ENCODE measurements at places on chromosomes 6 and 20.

DNA sequence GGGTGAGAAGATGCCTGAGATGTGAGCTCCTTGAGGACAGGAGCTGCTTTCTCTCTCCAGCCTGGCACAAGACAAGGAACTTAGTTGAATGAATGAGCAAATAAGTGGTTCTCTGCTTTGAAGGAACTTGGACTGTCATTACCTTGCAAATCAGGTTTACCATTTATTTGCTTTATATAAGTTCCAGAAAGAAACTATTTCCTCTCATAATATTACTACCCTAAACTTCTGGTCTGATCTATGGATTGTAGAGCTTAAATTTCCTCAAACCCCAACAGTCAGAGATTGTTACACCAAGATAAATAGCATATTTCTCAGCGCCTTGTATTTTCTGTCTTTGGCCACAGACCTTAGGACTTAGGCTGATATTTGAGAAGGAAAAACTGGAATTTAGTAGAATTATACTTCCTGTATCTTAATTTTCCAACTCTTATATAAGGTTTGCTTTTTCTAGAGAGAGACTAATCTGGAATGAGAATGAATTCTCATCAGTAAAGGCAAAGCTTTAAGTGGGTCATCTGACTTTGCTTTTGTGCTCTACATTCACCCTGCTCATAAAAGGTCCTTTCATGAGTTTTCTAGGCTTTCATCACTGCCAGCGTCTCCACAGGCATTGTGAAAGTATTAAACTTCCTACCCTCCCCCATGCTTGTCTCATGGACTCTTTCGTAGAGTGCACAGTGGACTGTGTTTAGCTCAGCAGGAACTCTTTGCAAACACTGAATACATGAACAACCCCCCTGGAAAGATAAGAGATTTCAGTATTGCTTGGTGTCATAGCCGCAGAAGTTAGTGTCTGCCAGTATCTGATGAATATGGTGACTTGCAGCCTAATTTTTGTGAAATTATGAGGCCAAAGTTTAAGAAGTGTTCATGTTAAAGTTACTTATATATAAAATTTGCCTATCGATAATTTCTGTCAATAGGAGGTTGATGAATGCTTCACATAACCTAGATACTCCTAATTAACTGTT is 74.0 kb downstream of the PTPRA start:
- no peak for DNase-seq

- no peak for DNase-seq
Observed at GRCh38 chr6:157721426-157721825, 101.6 kb upstream of the SNX9 start.

- DNase-seq: no peak
Observed at GRCh38 chr20:34461779-34462087, 54.5 kb upstream of the DYNLRB1 start.

DNA sequence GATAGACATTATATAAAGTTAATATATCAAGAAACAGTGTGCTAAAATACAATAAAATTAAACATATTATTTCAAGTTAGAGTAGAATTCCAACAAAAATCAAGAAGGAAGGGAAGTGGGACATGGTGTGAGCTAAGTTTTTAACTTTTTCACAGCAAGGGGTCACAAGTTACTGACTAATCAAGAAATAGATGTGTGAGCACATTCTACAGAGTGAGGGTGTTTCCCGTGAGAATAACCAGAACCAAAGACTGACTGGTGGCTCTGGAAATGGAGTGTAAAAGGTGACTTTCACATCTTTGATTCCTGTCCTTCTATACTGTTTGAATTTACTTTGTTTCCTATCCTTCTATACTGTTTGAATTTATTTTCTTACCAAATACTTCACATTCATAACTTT is 206.6 kb downstream of the TASP1 start:
- DNase-seq: no peak

DNA sequence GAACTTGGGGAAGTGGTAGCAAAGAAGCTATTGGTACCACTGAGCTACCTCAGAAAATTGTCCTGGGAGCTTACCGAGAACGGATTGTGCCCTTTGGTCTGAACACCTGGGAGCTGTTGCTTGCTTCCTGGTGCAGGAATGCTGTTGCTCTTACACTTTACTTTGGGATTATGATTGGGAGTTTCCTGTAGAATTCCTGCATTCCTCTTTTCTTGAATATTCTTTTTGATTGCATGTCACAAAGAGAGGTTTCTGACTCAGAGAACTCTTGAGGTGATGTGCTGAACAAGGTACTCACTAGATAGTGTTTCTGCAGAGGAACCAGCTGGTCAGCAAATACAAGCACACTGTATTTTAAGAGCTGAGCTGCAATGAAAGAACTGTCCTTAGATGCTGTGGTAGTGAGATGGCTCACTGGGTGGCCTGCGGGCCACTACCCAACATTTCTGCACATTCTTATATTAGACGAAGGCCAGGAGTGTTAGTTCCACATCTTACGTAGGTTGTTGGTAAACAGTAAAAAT is 35.0 kb downstream of the LRRC1 start:
- DNase-seq: no peak

- no peak for DNase-seq
Observed at GRCh38 chr20:31522731-31523130, 8.5 kb downstream of the HM13 start.

- no peak for DNase-seq
Observed at GRCh38 chr6:63904650-63905248, 269.1 kb downstream of the PHF3 start.

- DNase-seq: no peak
Observed at GRCh38 chr20:62355516-62355877, 11.6 kb downstream of the LAMA5 start.

- DNase-seq: no peak
Observed at GRCh38 chr20:1895674-1896483, 672 bp downstream of the SIRPA start.

DNA sequence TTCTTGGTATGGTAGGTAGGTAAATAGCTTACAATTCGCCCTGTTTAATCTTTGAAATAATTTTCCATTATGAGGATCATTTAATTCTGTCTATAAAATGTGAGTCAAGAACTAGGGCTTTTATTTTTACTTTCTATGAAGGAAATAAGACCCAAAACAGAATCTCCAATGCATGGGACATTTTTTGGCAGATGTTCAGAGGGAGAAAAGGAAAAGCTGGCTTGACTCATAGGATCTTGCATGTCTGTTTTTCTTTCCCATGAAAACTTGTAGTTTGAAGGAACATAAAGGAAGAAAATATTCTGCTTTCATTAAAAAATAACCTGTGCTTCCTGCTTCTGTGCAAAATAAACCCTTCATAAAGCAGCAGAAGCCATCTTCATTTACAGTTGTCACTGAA is 143.1 kb upstream of the INSM1 start:
- no peak for DNase-seq

DNA sequence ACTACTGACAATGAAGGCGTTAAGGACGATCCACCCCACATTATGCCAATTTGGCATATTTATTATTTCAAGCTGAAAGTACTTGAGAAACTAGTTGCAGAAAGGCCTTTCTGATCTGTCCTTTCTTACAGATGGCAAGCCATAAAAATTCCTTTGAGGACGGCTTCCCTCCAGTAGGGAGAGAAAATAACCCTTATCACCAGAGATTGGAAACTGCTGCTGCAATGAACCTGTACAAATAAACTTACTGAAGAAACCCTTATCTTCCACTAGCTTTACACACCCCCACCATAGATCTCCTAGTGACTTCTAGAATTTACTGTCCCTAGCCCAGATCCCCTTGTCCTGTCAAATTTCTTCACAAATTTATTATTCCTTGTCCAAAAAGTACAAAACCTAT is 105.2 kb downstream of the MAP7 start:
- DNase-seq: no peak

DNA sequence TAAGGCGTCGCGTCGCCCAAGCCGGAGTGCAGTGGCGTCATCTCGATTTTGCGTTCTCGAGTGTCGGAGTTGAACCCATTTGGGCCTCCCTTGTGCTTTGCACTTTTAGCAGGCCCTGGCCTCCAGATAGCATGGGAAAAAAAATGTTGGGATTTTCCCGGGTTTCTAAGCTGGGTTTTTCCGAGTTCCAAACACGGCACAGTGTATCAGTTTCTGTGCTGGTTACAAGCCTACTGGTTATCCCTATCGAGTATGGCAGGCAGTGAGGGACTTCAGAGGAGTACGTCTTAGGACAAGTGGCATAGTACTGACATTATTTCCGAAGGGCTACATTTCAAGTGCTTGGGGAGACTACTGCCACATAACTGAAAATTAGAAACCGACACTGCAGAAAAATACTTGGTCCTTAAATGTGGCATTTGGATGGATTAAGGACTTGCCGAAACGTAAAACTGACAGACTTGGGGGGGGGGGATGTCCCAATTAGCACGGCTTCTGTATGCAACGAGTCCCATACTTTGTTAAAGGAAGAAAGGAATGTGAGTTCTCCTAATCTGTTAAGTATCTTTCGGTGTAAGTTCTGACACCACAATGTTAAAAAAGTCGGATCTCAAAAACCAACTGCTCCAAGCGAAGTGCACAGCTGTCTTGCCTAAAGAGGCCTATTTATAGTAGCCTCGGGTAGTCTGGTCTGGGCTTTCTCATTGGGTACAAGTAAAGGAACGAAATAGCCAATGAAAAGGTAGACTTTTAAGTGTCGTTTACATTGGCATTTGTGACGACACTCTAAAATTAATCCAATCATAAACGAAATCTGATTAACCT is 70.2 kb downstream of the HFE start:
- DNase-seq: peak; percentile 89

DNA sequence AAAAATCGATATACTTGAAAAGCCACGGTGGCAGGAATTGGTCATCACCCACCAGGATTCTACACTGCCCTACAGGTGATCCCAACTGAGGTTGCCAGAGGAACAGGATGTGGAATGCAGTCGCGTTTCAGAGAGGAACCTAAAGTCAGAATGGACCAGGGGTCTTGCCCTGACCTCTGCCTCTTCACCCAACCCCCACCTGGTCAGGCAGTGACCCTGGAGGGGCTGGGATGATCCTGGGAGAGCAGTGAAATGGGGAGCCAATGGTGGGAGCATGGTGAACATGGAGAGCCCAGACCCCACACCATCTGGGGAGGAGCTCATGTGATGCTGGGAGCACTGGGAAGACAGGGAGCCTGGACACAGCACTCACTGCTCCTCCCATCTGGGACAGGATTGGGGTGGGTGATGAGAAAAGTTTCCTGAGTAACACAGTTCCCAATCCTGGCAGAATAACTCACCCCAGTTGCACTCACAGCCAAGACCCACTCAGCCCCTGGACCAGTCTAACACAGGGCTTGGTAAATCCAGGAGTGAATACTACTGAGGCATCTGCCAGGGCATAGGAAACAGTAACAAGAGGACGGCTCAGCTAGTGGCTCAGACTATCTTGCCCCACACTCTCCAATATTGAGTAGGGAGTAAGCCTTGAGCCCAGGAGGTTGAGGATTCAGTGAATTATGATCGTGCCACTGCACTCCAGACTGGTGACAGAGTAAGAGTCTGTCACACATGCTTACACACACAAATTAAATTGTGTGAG is 1.7 kb upstream of the ULBP2 start:
- DNase-seq: no peak

DNA sequence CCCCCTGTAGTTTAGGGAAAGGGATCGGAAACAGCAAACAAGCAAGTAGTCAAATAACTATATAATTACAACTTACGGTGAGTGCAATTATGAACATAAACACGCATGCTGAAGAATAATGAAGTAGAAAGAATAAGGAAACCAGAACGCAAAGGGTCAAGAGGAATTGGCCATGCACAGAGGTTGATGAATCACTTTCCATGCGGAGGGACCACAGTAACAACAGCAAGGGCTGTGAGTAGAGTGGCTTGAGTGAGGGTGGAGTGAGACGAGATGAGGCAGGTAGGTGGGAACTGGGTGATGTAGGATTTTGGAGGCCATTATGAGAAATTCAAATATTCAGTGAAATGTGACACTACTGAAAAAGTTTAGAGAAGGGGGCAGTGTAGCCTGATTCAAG is 112.2 kb upstream of the LAMP5 start:
- no peak for DNase-seq

- DNase-seq: no peak
Observed at GRCh38 chr6:112288475-112288874, 34.1 kb upstream of the LAMA4 start.

- DNase-seq: no peak
Observed at GRCh38 chr6:45586216-45587171, 208.8 kb upstream of the SUPT3H start.

GRCh38 chr6:158631678-158632537 is 12.6 kb downstream of the DYNLT1 start:
- no peak for DNase-seq

- DNase-seq: peak; percentile 12
Observed at GRCh38 chr6:34523441-34524206, 32.5 kb downstream of the SPDEF start.

- DNase-seq: no peak
Observed at GRCh38 chr20:50389808-50390684, 120.1 kb upstream of the PTPN1 start.

GRCh38 chr6:100979267-100979666 is 98.1 kb upstream of the ASCC3 start:
- no peak for DNase-seq

GRCh38 chr6:33985313-33985751 is 160.6 kb downstream of the GRM4 start:
- DNase-seq: no peak

DNA sequence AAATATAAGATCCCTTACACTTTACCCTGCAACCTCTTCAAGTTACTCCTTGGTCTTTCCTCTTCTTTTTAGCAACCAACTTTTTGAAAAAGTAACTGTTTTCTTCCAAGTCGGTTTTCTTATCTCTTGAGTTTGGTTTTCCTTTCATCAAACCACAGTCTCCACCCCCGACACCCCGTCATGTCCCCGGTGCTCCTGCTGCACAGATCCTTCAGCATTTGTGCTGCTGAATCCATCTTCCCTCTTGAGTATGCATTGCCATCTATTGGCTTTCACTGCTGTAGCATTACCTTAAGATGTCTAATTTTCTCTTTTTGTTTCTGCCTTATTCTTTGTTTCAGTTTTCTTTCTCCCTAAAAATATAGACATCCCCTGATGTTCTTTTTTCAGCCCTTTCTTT is 11.9 kb upstream of the TNFRSF21 start:
- DNase-seq: no peak

DNA sequence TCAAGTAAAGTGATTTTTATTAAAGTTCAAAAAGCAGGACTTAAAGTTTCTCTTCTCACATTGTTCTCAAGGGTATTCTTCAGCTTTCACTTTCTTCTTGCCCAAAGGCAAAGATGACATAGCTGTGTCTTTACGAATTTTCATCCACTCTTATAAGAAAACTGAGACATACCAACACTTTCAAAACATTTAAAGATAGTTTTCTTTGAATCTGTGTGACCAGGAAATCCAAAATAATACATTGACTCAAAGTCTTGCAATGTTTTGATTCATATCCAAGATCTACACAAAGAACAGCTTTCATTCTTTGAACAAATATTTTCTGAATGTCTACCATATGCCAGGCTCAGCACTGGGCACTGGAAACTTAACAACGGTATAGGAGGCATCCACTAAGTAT is 117.9 kb downstream of the SIM1 start:
- no peak for DNase-seq

DNA sequence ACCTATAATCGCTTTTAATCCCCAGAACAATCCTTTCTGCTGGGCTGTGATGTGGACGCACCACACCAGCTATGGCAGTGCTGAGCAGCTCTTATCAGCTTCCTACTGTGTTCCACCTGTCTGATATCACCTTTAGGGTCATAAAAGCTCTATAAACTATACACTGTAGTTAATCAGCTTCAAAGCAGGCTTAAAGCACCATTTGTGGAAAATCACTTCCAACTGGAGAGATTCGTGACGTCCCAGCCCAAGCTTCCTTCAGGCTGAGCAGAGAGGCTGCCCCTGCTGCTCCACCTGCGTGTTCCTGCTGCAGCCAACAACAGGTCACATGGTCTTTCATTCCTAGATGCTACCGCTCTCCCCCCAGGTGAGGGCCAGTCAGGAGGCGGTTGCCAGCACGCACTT is 156.5 kb downstream of the SMOC2 start:
- peak; percentile 5 for DNase-seq

GRCh38 chr6:103885446-103885845 is 974.3 kb downstream of the HACE1 start:
- DNase-seq: no peak

Data from right forelimb (tissue), 1 donor.